ENCODE measurements at places on chromosomes 5 and 9.

DNA sequence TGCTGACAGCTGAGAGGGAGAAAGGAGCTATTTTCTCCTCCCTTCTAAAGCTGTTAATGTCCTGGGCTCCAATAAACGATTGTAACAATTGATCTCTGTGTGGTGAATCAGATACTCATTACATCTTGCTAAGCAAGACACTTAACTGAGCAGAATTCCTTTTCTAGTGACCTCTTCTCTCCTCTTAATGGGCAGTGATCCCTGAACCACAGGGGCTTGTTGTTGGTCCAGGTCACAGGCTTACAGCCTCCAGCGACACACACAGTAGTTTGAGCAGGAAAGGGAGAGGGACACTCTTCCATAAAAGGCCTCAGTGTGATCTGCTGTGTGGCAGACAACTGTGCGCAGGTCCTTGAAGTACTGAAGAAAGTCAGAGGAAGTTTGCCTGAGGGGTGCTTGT lies 58.5 kb upstream of the MYO10 start:
- no peak for DNase-seq

- no peak for DNase-seq
Measured at GRCh38 chr9:136710543-136710942, 1.8 kb upstream of the DIPK1B start.

DNA sequence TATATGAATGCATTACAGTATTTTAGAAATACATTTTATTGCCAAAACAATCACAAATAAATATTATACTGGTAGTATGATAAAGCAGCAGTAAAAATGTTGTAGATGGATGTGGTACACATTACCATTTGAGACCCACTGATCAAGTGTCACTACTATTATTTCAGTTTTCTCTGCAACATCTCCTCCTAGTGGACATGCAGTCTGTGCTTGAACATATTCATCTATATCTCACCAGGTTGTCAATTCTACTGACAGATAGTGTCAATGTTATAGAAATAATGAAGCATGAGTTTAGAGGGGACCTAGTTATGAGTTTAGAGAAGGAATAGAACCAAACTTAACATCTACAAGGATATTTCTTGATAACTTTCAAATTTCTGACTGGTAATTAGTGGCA lies 39.2 kb upstream of the ELOVL7 start:
- DNase-seq, result no peak

- no peak for DNase-seq
Measured at GRCh38 chr9:20921362-20921761, 110.1 kb downstream of the HACD4 start.

DNA sequence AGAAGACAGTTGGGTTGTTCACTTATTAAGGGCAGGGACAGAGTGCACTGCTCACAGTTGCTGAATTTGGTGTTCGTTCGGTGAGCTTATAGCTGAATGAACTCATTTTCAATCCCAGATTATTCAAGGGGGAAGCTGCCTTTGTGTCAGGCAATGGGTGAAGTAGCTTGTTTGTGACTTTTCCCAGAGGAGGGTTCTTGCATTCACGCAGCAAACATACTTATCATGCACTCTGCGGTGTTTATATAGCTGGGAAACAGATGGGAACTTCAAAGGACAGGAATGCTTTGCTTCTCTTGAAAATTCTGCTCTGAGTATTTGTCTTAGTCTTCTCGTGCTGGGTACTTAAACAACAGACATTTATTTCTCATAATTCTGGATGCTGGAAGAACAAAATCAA lies 64.7 kb upstream of the ABCA1 start:
- DNase-seq, result no peak

DNA sequence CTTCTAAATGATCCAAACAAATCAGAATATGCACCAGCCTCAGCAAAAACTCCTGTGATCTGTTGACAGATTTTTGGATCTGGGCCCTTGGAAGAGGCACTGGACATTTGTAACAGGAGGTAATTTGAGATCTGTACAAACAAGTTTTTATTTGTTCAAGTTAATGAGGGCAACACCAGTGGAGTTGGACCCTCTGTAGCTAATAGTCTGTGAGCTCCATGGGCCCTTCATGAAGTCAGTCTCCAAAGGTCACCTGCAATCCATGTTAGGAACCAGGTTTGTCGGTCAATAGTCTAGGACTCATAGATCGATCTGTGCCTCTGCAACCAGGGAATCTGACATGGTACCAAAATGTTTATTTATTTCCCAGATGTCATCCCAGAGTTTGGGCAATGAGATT lies 40.9 kb downstream of the PAM start:
- no peak for DNase-seq

DNA sequence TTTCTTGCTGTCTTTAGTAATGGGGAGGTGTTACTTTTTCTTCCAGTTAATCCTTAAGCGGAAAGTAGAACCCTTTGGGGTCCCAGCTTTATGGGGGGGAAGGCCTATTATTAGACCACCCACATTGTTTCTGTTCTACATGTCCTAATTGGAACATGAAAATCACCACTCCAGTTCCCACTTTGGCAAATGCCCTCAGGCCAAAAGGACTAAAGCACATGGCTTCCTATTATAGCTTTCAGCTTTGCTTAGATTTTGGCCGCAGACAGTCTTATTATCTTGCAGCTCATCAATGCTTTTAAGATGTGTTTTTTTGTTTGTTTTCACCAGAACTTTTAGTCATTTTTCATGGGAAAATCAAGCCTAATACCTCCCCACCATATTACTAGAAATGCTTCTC lies 296.8 kb upstream of the ANKH start:
- DNase-seq, result no peak

- DNase-seq, result no peak
Measured at GRCh38 chr9:29556317-29556716, 1983.0 kb upstream of the C9orf72 start.
